NCI-H226 (cell line): ENCODE measurements at places on chromosomes 7 and 10.

DNA sequence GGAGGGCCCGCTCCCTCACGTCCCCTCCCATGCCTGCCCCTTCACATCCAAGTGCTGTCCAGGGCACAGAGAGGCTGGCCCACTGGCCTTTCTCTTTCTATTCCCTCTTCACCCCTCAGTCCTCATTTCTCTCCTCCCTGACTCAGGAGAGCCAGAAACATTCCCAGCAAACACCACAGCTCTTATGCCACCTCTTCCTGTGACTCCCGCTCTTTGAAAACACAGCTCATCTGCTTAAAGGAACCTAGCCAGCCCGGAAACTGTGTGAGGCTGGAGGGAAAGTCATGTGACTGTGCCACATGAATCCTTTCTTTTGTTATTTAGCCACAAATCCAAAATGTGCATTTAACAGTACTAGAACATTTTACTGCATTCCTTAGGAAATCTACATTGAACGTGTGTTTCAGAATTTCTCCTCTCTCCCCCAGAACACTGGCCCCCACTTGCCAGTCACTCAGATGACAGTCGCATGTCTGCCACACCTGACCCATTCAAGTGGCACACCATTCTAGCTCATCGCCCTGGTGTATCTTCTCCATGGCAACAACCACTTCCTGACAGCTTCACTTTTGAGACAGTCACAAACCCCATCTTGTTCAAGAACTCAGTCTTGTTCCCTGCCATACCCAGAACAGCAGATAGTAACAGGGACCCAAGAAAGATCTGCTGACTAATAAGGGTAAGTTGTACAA, 42.8 kb downstream of the GRB10 start:
- no peak for DNase-seq

DNA sequence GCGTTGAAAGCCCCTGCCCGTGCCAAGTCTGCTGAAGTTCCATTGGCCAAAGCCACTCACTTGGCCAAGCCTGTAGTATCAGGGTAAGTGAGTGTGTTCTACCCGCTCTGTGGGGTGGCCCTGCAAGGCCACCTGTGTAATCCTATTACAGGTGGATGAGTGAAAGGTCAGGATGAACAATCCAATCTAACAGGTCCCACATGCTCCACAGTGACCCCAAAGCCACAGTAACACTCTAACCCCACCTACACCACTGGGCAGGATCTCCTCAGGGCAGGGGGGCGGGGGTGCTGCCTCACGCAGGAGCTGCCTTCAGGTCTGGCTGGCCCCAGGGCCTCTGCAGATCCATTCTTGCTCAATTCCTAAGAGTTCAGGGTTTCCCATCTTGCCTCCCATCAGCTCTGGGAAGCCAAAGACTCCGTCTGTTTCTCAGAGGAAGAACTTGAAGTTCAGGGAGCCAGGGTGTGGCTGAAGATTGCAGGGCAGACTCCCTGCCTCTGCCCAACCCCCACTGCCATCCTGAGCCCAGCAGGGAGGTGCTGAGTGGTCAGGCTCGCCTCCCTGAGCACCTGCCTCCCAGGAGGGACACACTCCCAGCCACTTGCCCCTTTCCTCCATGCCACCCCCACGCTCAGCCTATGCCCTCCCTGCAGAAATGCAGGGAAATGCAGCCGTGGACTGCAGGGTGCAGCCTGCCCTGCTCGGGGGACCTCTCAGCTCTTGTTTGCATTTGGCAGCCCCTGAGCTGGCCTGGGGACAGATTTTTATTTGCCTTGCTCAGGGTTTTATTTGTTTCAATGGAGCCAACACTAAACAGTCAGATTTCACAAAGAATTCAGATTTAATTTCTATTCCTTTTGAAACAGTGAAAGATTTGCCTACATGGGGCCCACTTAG, 9.8 kb upstream of the COMTD1 start:
- DNase-seq = no peak

GRCh38 chr10:21289271-21289670, 236.2 kb downstream of the SKIDA1 start:
- no peak for DNase-seq

DNA sequence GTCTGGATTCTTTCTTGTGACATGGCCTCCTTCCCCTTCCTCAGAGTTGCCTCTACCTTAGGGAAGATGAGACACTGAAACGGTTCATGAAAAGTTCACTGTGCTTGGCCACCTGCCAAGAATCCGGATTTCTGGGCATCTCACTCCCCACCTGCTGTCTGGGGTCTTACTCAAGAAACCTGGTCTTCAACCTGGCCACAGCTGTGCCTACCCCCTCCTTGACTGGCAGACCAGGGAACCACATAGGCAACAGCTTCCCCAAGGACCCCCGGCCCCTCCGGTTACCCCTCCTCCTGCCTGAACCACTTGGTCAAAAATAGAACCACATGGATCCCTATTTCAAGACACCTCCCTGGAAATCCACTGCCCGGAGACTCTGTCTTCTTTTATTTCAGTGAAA, 58.7 kb upstream of the NANOS1 start:
- DNase-seq = no peak

GRCh38 chr10:78899098-78899754, 169.5 kb upstream of the ZMIZ1 start:
- DNase-seq = no peak

- DNase-seq = no peak
Measured at GRCh38 chr10:119526621-119527592, 15.6 kb downstream of the RGS10 start.

DNA sequence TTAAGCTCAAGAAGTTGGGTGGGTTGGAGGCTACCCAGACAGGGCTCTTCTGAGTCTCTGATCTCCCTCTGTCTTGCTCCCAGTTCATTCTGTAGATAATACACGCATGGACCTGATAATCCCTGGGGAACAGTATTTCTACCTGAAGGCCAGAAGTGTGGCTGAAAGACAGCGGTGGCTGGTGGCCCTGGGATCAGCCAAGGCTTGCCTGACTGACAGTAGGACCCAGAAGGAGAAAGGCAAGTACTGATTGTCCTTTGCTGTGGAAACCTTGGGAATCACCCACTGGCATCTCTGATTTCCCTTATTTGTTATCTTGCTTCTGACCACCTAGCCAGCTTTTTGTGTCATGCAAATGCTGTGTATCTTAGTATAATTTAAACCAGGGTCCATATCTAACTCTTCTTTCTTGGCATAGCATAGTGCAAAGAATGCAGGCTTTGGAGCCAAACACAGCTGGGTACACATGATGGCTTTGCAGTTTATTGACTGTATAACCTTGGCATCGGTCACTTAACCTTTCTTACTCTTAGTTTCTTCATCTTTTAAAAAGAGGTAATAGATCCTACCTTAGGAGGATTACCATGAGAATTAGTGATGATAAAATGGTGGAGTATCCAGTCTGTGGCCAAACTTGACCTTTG, 18.0 kb downstream of the PLEKHA8 start:
- DNase-seq = no peak

DNA sequence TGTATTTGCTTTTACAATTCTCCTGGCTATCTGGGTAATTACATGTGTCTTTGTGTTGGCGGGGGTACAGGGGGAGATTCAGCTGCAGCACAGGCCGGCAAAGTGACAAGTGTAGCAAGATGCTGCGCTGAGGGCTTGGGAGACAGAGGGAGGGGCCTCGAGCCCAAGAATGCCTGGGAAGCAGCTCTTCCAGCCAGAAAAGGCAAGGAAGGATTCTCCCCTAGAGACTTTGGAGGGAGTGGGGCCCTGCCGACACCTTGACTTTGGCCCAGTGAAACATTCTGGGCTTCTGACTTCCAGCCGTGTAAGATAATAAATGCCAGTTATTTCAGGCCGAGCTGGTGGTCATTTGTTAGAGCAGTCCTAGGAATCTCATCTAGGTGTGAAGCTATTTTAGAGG, 7.2 kb upstream of the REPIN1 start:
- DNase-seq = no peak

GRCh38 chr7:11848251-11848650, 16.3 kb upstream of the THSD7A start:
- DNase-seq = no peak

DNA sequence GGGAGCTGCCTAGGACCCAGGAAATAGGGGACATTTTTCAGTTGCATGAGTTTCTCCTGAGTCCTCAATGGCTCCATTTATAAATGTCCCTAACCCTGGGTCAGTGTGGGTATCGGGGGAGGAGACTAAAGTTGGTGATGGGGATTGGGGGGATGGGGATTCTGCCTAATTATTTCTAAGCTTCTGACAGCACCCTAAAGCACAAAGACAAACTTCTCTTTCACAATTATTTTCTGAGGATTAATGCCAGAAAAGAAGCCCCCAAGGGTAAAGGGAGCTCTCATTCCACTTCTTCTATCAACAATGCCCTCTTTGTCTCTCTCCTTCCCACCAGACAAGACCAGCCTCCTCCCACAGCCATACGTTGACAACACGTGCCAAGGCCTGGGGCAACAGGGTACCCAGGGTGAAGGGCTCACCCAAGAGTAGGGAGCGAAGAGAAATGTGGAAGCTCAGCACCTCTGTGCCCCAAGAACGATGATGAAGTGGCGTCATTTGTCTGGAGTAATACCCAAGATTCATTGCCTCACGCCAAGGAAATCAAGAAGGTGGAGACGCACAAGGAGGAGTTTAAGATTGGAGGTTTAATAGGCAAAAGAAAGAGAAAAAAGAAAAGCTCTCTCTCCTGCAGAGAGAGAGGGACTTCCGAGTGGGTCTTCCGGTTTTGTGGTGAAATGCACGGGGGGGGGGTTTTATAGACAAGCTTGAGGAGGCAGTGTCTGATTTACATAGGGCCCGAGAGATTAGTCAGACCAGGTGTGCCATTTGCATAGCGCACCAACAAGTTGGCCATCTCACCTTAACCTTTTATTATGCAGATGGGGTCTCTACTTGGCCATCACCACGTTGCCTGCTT, 14.4 kb upstream of the GJC3 start:
- DNase-seq = no peak

- no peak for DNase-seq
Measured at GRCh38 chr10:44240584-44241205, 144.2 kb downstream of the CXCL12 start.

DNA sequence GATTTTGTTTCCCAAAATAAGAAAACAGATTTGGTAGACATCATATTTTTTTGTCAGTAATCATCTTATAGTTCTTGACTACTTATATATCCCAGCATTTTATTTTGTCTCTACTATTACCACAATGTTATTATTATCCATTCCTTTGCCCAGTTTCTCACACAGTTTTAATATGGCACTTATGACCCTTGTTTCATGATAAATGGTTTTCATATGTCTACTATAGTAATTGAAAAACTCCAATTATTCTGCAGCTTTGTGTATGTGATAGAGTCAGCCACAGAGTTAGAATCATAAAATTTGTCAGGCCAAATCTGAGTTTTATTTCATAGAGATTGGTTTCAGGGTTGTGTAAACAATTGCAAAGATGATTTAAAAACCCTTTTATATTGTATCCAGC, 203.9 kb downstream of the MALRD1 start:
- DNase-seq = no peak

DNA sequence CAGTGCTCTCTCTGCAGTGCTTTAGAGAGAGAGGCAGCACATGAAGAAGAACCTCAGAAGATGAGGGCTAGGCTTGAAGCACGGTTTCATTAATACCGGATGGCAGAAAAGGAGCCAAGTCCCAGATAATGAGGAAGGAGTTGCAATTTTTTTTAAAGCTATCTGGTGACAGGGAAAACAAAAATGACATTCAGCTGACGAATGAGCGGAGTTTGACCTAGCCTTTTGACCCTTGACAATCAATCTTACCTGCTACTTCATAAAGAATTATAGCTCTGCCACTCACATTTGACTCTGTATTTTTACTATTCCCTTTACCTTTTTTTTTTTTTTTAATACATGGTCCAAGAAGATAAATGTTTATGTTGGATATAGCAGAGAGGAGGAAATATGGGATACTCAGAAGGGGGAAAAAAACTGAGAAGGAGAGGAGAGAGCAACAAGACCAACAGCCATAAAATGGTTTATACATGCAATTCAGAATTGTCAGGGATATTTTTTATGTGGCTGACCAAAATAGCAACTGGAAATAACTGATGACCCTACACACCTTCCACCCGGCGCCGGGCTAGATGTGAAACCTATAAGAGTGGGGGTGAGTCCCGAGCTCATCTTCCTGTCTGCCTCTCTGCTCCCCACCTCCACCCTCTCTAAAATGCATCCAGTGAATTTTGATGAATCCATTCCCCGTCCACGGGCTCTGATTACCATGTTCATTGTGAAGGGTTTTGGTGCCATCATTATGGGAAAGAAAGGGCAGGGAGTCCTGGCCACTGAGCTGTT, 274.4 kb upstream of the YAE1 start:
- DNase-seq = no peak

GRCh38 chr10:98173260-98173659, 38.8 kb downstream of the R3HCC1L start:
- no peak for DNase-seq

DNA sequence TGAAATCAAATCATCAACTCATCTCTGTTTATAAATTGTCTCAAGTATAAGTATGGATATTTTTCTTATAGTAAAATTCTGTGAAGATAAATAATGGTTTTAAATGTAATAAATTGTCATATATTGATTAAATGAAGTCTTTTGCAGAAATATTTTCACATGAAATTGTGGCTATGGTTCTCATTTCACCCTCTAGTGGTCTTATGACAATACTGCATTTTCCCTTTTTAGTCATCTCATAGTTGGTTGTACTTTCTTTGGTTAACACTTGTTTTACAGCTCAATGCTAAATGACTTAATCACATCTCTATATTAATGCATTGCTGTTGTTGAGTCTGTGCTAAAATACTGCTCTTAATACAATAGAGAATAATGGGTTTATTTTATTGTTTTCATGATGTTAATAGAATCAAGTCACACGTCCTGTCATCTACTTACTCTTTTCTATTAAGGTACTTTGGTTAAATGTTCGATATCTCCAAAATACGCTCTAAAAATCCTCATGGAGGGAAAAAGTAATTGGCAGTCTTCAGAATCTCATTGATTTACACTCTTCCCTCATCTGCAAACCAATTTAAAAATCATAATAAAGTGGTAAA, 38.0 kb upstream of the CACNA2D1 start:
- DNase-seq = no peak

- peak; percentile 20 for DNase-seq
Measured at GRCh38 chr7:22109761-22110160, 164.1 kb upstream of the CDCA7L start.
